ENCODE measurements at places on chromosomes 4 and X.

- DNase-seq: no peak
These were observed 436.2 kb downstream of the FAT4 start for GRCh38 chr4:125750828-125751466.

DNA sequence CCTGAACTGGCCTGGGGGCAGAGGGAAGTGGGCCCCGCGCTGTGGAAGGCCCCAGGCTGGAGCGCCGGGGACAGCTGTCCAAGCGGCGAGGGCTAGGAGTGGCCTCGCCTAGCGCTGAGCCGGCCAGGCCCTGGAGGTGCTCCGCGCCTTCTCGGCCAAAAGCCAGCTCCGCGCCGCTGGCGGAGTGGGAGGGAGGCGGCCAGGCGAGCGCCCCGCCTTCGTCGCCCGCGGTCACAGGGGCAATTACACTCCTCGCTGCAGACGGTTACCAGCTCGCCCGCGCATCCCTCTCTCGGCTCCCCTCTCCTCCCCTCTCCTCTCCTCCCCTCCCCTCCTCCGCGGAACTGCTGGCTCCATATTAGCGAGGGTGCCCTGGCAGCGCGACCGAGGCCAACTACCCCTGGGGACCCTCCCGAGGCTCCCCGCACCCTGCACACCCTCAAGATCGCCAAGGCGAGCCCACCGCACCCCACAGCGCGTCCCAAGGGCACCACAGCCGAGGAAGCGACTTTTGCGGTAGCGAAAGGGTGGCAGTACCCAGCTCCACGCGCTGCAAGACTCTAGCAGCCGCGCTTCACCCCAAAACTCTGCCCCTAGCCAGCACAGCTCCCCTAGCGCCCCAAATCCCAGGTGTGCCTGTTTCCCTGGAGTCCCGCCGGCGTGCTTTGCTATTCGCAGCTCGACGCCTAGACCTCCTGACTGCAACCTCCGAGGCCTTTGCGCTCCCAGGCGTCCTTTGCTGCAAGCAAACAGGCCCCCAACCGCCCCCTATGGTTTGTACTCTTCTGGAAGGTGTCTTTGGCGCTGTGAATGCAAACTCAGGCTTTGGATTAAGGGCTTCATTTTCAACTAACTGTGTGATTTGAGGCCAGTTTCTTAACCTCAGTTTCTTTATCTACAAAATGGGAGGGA lies 91.4 kb downstream of the BCOR start:
- DNase-seq: no peak

DNA sequence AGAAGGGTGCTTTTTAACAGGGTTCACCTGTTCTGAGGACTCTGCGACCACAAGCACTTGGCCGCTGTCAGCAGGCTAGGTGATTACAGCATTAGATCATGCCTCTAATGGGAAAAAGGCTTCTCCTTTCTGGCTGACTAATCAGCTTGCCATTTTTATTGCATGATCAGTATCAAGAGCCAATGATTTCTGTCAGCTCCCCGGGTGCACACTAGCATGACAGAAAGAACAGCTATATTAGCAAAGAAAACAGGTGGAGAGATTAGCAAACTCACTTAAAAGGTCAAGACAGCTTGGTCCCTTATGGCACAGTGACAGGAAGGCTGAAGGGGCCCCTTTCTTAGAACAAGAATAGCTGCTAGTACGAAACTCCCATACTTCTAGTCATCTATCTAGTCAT lies 170.0 kb downstream of the SMIM20 start:
- DNase-seq: no peak

DNA sequence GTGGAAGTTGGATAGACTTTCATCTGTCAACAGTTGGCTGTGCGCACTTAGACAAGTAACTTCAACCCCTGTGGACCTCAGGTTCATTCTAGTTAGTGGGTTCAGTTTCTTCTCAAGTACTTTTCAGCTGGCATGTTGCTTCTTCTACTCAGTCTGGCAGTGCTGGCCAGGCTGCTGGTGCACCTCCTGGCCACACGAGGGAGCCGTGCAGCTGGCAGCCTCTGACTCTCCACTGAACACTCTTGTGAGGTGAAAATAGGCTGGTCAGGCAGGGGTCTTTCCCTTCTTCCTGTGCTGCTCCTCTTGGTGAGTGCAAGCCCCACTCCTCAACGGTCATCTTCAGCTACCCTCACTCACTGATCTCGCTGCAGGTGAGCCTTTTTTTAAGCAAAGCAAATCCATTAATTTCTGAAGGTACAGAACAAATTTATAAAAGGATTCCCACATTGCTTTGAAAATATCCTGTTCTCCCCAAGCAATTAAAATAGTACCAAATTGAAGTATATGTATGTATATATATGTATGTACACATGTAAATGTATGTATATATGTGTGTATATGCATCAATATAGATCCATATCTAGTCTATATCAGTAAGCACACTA lies 30.6 kb downstream of the LONRF3 start:
- DNase-seq: peak; percentile 0

- DNase-seq: peak; percentile 6
These were observed at the start of gene TEC for GRCh38 chr4:48268956-48269860. TEC (minus strand) TSS chr4:48269838; CDS start chr4:48228614, 41,224 bp downstream.

DNA sequence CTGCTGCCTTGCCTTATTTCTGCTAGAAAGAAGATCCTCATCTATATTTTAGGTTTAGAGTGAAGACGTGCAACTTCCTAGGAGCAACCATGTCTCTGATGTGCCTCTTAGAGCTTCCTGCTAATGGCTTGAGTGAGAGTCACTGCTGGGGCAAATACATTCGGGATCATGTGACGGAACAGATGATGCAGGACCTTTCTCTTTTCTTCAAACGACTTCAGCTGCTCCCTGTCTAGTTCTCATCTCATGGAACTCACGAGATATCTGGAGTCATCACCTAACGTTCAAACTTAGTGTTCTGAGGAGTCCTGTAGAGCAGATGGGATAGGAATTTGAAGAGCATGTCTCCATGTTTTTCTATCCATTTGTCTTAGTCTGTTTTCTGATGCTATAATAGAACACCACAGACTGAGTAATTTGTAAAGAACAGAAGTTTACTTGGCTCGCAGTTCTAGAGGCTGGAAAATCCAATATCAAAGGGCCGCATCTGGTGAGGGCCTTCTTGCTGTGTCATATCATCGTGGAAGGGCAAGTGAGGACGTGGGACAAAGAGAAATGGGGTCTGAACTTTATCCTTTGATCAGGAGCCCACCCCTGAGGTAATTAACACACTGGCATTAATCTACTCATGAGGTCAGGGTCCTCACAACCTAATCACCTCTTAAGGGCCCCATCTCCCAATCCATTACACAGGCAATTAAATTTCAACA lies 43.5 kb upstream of the SCRG1 start:
- no peak for DNase-seq

- no peak for DNase-seq
These were observed 11.8 kb upstream of the CPE start for GRCh38 chr4:165367040-165367439.
